GM12878 (cell line): ENCODE measurements at places on chromosomes 5 and 9. TPM values are rescaled to one million over a fixed set of nuclear protein-coding genes. Genes with fewer than 3 reads are reported as not detected.

DNA sequence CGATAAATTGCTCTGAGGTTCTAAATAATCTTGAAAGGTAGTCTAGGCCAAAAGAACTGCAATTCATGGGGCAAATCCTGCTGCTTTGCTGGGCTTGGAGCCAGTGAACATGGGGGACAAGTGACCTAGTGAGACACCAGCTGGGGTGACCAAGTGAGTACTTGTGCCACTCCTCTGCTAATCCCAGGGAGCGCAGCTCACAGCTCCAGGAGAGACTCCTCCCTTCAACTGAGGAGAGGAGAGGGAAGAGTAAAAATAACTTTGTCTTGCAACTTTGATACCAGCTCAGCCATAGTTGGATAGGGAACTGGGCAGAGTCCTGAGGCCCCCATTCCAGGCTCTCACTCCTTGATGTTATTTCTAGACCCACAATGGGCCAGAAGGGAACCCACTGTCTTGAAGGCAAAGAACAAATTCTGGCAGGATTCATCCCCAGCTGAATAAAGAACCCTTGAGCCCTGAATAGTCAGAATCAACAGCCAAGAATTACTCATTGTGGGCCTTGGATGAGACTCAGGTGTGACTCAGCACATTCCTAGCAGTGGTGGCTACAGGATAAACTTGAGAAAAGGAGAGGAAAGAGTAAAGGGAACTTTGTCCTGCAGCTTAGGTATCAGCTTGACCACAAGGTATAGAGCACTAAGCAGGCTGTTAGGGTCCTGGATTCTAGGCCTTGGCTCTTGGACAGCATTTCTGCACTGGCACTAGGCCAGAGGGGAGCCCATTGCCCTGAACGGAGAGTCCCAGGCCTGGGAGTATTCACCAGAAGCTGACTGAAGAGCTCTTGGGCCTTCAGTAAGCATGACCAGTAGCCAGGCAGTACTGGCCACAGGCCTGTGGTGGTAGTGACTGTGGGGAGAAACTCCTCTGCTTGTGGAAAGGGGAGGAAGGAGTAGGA, 288.3 kb upstream of the CDH18 start:
- no peaks in the 10 kb centered on the region for H3K27me3 ChIP-seq
- no peak overlapping the region for H3K27ac ChIP-seq
- no peaks in the 10 kb centered on the region for H3K36me3 ChIP-seq

GRCh38 chr9:77016526-77017504, 2.6 kb upstream of the FOXB2 start:
- H3K36me3 ChIP-seq = no peaks in the 10 kb centered on the region
- peaks cover 33% of the 10 kb centered on the region for H3K27me3 ChIP-seq
- DNase-seq = no peak
- H3K27ac ChIP-seq = no peak overlapping the region

DNA sequence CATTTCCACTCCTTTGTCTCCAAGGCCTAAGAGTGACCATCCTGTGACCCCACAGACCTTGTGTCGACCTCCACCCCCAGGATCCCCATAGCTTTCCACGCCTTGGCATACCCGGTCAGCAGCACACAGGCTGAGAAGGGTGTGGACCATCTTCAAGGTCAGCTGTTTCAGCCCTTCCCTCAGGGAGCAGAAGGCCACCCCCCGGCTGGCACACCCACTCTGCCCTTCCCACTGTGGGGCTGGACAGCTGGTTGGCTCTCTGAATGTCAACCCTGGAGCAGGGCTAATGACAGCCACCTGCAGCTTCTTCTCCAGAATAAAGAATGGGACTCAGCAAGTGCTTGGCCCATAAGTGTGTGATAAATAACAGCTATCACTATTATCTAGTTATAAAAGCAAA, 93.1 kb downstream of the OLFM1 start:
- no peak for DNase-seq
- H3K36me3 ChIP-seq = no peaks in the 10 kb centered on the region
- no peaks in the 10 kb centered on the region for H3K4me1 ChIP-seq
- H3K27ac ChIP-seq = no peak overlapping the region
- H3K4me3 ChIP-seq = no peak overlapping the region
- H3K27me3 ChIP-seq = no peaks in the 10 kb centered on the region

DNA sequence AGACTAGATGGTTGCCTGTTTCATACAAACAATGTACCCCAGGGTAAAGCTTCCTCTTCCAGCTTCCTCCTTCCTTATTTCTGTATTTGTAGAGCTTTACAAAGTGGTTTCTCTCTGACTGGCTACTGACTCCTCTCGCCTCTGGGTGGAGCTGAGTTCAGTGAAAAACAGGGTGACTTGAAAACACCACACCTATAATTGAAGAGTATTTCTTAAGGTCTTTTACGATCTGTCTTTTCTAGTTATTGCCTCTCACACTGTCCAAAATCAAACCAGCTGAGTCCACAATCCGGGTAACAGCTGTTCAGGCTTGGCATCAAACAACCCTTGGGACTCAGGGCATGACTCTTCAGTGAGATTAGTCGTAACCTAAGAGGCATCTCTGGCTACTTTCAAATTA, 200.4 kb downstream of the ARRDC3 start:
- no peaks in the 10 kb centered on the region for H3K36me3 ChIP-seq
- H3K4me1 ChIP-seq = peaks cover 5% of the 10 kb centered on the region; the same call in 1 of the 2 replicates
- no peak for DNase-seq
- no peak overlapping the region for H3K27ac ChIP-seq
- H3K4me3 ChIP-seq = no peak overlapping the region

The F12 gene
- 5.8 and 7.1 TPM in 2 replicates for total RNA-seq

The NUTM2G gene
- total RNA-seq = not detected in 2 replicates
